ENCODE measurements at places on chromosomes 6 and 20. TPM values are rescaled to one million over a fixed set of nuclear protein-coding genes. Genes with fewer than 3 reads are reported as not detected.

GRCh38 chr6:42339991-42340401, 111.7 kb downstream of the TRERF1 start:
- H3K4me1 ChIP-seq = peaks cover 70% of the 10 kb centered on the region
- H3K27ac ChIP-seq = peak overlapping the region; percentile 47
- no peak for DNase-seq
- peak overlapping the region; percentile 36 for H3K4me3 ChIP-seq

- no peak for DNase-seq
- no peak overlapping the region for H3K27ac ChIP-seq
- no peaks in the 10 kb centered on the region for H3K4me1 ChIP-seq
- no peak overlapping the region for H3K4me3 ChIP-seq
These were observed 19.9 kb downstream of the HLA-DPB1 start for GRCh38 chr6:33095681-33096080.

GRCh38 chr20:59809630-59810448, 123.6 kb downstream of the SYCP2 start:
- no peaks in the 10 kb centered on the region for H3K36me3 ChIP-seq
- H3K27me3 ChIP-seq = no peaks in the 10 kb centered on the region
- no peaks in the 10 kb centered on the region for H3K4me1 ChIP-seq
- H3K27ac ChIP-seq = no peak overlapping the region
- no peak overlapping the region for H3K4me3 ChIP-seq

Gene SAMD5
- total RNA-seq = not detected

Gene TSPO2
- not detected for total RNA-seq

DNA sequence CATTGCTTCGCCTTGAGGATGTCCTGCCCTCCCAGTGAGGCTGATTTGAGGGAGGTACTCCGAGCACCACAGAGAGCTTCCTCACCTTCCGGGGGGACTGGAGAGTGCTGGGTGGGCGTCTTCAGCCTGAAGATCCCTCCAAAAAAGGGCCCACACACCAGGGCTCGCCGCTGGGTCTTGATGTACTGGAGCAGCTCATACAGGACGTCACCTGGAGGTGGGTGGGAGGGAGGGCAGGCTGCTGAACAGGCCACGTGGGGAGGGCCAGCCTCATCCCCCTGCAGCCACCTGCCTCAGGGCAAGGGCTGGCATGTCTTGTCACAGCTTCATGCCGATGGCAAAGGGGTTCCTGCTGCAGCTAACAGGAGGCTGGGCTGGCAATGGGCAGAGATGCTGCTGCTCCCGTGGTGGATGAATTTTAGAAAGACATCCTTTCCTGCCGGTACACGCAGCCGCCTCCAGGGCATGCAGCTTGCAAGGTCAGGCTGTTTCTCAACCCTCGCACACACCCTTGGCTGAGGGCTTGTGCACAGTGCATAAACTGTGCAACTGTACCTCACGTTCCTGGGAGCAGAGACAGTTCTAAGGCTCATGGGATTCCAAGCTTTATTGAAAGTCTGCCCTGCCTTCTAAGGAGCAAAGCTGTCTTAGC, 14.0 kb downstream of the ETV7 start:
- DNase-seq = no peak
- H3K36me3 ChIP-seq = no peaks in the 10 kb centered on the region
- peaks cover 14% of the 10 kb centered on the region for H3K4me1 ChIP-seq
- H3K27me3 ChIP-seq = no peaks in the 10 kb centered on the region

- no peak overlapping the region for H3K4me3 ChIP-seq
- no peak overlapping the region for H3K27ac ChIP-seq
- peaks cover 44% of the 10 kb centered on the region for H3K27me3 ChIP-seq
- DNase-seq = no peak
- no peaks in the 10 kb centered on the region for H3K4me1 ChIP-seq
These were observed 1.2 kb downstream of the CDH4 start for GRCh38 chr20:61253264-61253639.

DNA sequence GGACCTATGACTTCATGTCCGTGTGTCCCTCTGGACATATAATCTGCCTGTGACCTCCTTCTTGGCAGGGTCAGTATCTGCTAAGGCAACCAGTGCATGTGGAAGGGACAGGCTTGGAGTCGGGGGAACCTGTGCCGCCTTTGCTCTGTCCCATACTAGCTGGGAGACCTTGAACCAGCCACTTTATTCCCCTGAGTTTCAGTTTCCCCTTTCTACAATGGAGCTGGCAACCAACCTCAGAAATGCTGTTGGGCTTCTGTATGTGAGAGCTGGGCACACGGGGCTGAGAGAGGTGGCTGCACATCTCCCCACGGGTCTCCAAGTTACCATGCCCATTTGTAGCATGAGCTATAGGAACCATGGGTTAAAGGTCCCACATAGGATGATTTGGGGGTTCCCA, 53.8 kb downstream of the CD40 start:
- H3K27me3 ChIP-seq = peaks cover 41% of the 10 kb centered on the region
- H3K36me3 ChIP-seq = no peaks in the 10 kb centered on the region
- H3K4me1 ChIP-seq = no peaks in the 10 kb centered on the region
- no peak overlapping the region for H3K27ac ChIP-seq
- no peak for DNase-seq

GRCh38 chr20:61538183-61538942, 286.3 kb downstream of the CDH4 start:
- no peak overlapping the region for H3K4me3 ChIP-seq
- no peaks in the 10 kb centered on the region for H3K27me3 ChIP-seq
- H3K4me1 ChIP-seq = no peaks in the 10 kb centered on the region
- no peaks in the 10 kb centered on the region for H3K36me3 ChIP-seq
- no peak for DNase-seq

DNA sequence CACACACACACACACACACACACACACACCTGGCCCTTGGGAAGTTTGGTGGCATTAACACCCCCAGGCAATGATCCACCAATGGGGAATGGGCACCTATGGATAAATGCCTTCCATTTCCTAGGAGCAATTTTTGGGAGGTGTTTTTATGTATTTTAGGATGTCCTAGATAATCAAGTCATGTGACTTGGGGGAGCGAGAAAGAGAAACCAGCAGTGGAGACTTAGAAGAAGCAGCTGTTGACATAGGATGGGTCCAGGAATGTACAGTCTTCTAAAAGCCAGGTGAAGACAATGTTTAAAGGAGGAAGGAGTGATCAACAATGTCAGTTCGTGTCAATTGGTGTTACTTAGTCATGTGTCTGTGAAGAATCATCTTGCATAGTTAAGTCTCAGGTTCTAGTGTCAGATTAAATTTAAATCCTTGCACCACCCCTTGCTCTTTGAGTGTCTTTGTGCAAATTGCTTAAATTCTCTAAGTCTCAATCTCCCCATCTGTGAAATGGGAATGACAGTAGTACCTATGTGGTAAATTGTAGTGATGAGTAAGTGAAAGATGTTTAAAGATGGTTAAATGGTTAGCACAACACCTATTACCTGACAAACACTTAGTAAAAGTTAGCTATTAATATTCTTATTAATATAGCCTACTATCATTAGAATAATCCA, 4.4 kb upstream of the SLC35B3 start:
- H3K27me3 ChIP-seq = peaks cover 6% of the 10 kb centered on the region
- H3K27ac ChIP-seq = no peak overlapping the region
- H3K36me3 ChIP-seq = no peaks in the 10 kb centered on the region
- peaks cover 10% of the 10 kb centered on the region for H3K4me1 ChIP-seq
- H3K4me3 ChIP-seq = no peak overlapping the region
- no peak for DNase-seq

Gene TFAP2D
- not detected for total RNA-seq

- H3K36me3 ChIP-seq = peaks cover 4% of the 10 kb centered on the region
- no peak overlapping the region for H3K27ac ChIP-seq
- no peak for DNase-seq
- H3K4me3 ChIP-seq = no peak overlapping the region
- H3K27me3 ChIP-seq = no peaks in the 10 kb centered on the region
These were observed 534 bp upstream of the EFCAB8 start for GRCh38 chr20:32858189-32858588.

GRCh38 chr6:10403385-10404106, 11.3 kb downstream of the TFAP2A start:
- H3K36me3 ChIP-seq = peaks cover 29% of the 10 kb centered on the region
- H3K27ac ChIP-seq = no peak overlapping the region
- no peak for DNase-seq
- H3K4me3 ChIP-seq = peak overlapping the region; percentile 78
- H3K4me1 ChIP-seq = peaks cover 9% of the 10 kb centered on the region

DNA sequence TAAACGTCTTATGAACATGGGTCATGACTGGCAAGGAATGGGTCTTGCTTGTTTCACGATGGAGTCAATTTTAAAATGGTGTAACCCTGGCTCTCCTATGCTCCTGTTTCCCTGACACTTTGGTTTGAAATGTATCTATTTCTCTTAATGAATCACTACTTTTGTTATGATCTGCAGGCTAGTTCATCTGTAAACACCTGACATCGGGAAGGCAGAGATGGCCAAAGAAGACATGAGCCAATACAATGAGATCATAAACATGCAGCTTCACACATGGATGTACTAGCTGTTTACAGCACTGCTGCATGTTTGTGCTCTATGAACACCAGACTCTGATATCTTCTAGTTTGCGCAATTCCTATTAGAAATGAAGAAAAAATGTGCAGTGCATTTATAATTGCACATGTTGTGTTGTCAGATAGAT, 11.0 kb upstream of the RAD21L1 start:
- H3K4me1 ChIP-seq = no peaks in the 10 kb centered on the region
- H3K4me3 ChIP-seq = no peak overlapping the region
- DNase-seq = no peak
- no peaks in the 10 kb centered on the region for H3K36me3 ChIP-seq
- peaks cover 49% of the 10 kb centered on the region for H3K27me3 ChIP-seq

- peak overlapping the region; percentile 83 for H3K27ac ChIP-seq
- H3K27me3 ChIP-seq = no peaks in the 10 kb centered on the region
- no peaks in the 10 kb centered on the region for H3K36me3 ChIP-seq
- H3K4me3 ChIP-seq = peak overlapping the region; percentile 70
- DNase-seq = no peak
- H3K4me1 ChIP-seq = peaks cover 82% of the 10 kb centered on the region
These were observed 17.4 kb downstream of the HECA start for GRCh38 chr6:139152088-139152891.

Gene AURKA
- 45.1 TPM for total RNA-seq

Gene PAK5
- total RNA-seq = not detected

DNA sequence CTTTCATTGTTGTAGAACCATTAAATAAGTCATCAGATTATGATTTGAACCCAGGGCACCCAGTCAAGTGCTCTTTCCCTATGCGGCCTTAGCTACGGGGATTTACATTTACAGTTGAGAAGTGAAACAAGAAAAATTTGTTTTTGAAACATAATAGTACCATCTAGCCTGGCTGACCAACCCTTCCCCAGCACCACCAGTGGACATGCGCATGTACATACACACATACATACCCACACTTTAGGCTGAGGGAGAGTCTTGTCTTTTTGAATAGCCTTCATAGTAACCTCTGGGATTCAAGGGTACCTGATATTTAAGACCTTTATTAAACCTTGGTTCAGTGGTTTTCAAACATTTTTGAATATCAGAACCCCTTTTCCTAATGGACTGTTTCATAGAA, 33.8 kb downstream of the SCAND1 start:
- no peak overlapping the region for H3K4me3 ChIP-seq
- no peaks in the 10 kb centered on the region for H3K27me3 ChIP-seq
- no peak for DNase-seq
- H3K27ac ChIP-seq = no peak overlapping the region

GRCh38 chr20:57306747-57307146, 22.9 kb upstream of the SPO11 start:
- H3K27ac ChIP-seq = no peak overlapping the region
- H3K4me3 ChIP-seq = no peak overlapping the region
- H3K4me1 ChIP-seq = no peaks in the 10 kb centered on the region
- no peaks in the 10 kb centered on the region for H3K36me3 ChIP-seq
- no peak for DNase-seq
